RKO (cell line): ENCODE measurements at places on chromosomes 2 and 18.
A peak's percentile ranks its signal among the peaks of the same experiment; 100 is the strongest.

DNA sequence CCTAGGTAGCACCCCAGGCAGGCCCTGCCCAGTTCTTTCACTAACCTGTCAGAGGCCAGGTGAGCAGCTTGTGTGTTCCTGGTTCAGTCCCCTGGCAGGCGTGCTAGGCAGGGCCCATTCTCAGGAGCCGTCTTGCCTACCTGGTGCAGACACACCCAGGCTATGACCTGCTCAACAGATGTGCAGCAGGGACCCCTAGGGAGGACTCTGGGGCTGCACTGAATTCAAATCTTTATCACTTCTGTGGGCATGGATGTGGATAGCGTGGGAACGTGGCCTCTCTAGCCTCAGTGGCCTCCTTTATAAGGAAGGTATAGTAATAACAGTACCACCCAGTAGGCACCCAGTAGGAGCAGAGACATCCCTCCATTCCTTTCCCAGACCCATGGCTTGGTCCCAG is 48.4 kb downstream of the PLEKHB2 start:
- DNase-seq = no peak

GRCh38 chr2:163518762-163519161 is 217.0 kb downstream of the FIGN start:
- no peak for DNase-seq

DNA sequence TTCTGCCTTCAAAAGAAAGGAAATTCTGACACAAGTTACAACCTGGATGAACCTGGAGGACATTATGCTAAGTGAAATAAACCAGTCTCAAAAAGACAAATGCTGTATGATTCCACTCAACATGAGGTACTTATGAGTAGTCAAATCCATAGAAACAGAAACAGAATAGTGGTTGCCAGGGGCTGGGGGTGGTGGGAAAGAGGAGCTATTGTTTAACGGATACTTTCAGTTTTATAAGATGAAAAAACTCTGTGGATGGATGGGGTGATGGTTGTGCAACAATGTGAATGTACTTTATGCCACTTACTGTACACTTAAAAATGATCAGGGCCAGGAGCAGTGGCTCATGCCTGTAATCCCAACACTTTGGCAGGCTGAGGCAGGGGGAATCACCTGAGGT is 15.4 kb downstream of the SLC35F5 start:
- no peak for DNase-seq

DNA sequence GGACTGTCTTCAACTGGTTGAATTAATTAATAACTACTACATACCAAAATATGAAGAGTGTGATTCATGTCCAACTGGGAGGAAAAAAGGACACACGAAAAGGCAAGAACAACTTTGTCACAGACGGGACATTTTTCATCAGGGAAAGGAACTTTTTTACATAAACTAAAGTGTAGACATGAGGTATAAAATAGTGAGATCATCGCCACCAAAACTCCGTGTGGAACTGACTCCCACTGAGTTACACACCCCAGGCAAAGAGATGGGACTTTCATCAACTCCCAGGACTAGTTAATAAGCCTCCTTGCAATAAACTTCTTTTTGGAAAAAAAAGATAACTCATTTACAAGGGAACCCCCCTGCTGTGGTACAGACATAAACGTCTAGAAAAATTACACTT is 12.9 kb upstream of the NMI start:
- DNase-seq = no peak

DNA sequence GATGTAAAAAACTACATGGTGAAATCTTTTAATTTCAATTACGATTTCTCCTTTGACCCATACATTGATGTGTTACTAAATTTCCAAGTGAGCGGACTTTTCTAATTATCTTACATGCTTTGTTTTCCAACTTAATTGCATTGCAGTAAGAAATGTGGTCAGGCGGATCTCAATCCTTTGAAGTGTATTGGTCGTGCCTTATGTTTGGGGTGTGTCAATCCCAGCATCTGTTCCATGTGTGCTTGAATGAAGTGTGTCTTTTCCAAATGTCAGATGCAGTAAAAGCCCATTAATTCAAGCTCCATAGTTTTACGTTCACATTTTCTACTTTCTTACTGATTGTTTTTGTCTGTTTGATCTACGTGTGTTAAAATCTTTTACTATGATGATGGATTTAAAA is 113.1 kb downstream of the UXS1 start:
- no peak for DNase-seq

- DNase-seq = no peak
Measured at GRCh38 chr2:7837237-7837760, 844.6 kb upstream of the ID2 start.

DNA sequence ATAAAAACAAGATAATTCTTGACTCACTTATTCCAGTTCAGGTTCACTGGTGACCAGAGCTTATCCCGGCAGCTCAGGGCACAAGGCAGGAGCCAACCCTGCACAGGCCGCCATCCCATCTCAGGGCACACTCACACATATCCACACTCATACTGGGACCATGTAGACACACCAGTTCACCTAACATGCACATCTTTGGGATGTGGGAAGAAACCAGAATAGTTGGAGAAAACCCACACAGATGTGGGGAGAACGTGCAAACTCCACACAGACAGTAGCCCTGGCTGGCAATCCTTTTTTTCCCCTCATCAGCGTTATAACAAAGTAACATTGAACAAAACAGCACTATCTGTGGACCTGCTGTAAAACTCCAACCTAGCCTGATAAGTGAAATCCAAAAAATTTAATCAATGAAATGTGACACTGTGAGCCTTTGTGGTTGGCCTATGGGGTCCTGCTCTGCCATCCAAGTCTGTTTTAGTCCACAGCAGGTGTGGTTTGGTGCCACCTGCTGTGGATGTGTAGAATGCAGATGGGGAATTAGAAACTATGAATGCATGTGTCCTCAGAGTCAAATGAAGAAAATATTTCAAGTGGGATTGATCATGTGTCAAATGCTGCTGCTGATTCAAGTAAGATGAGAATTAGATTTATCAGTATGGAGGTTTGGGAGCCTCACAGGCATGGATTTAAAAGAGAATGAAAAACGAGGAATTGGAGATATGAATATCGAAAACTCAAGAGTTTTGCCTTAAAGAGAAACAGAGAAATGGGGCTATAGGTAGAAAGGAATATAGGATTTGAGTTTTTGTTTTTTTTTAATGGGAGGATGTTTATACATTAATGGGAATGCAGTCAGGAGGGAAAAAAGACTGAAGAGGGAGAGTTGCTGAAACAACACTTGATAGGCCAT is 47.0 kb downstream of the UGP2 start:
- peak; percentile 61 for DNase-seq

DNA sequence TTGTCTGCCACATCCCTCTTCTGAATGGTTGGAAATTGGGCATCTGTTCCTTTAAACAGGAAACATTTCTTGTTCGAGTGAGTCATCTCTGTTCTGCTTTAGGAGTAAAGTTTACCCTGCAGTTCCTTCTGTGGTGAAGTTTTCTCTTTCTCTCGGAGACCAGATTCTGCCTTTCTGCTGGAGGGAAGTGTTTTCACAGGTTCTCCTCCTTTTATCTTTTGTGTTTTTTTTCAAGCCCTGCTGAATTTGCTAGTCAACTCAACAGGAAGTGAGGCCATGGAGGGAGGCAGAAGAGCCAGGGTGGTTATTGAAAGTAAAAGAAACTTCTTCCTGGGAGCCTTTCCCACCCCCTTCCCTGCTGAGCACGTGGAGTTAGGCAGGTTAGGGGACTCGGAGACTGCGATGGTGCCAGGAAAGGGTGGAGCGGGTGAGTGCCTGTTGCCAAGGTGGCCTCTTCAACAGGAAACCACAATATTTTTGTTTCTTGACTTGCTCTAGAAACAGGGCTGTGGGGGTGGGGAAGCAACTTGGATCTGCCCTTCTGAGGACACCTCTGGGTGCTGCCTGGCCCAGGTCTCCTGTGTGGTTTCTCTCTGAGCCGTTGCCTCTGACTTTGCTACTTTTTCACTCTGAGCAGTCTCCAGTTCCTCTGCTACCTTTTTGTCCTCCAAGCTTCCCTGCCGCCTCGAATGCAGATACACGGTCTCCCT is 2.2 kb upstream of the CASP8 start:
- peak; percentile 92 for DNase-seq
